Activated CD4-positive, alpha-beta memory T cell treated with anti-CD3 and anti-CD28 coated beads for 36 hours (primary cell): ENCODE measurements at places on chromosomes 6 and 20. TPM values are rescaled to one million over a fixed set of nuclear protein-coding genes. Genes with fewer than 3 reads are reported as not detected.
A peak's percentile ranks its signal among the peaks of the same experiment; 100 is the strongest.

The CCN5 gene
- total RNA-seq: not detected

The KCNK15 gene
- total RNA-seq: 0.71 TPM

The APMAP gene
- total RNA-seq: 45.5 TPM

DNA sequence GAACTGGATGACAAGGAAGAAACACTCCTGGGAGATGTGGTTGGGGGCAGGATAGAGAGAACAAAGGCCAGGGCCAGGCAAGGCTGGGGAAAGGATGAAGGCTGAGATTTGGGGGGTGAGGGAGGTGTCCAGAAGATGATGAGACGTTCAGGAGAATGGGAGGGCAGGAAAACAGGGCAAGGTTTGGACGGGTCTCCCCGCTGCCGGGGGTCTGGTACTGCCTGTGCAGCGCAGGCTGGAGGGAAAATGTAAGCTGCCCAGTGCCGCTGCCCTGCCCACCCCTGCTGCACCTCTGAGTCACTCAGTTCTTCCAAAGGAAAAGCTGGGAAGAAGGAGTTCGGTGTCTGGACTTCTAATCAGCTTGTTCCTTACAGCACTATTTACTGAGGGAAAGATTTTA, 130.9 kb downstream of the DTNBP1 start:
- DNase-seq: no peak

- no peak for DNase-seq
Observed at GRCh38 chr20:33866398-33867100, 55.4 kb downstream of the CHMP4B start.

DNA sequence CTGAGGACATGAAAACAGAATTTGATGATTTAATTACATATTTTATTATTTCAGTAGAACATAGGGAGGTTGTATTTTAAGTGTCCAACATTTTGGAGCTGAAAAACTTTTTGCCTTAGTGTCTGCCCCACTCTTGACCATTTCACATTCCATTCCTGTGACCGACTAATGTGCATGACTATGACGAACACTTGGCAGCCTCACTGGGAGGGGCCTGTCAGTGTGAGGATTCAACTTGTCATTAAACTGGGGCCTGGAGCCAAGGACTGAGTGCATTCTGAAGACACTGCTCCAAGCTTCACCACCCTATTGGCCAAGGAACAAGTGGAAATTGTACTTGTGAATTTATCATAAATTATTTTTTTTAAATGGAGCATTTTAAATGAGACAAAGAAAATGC, 661.3 kb downstream of the BCKDHB start:
- no peak for DNase-seq

DNA sequence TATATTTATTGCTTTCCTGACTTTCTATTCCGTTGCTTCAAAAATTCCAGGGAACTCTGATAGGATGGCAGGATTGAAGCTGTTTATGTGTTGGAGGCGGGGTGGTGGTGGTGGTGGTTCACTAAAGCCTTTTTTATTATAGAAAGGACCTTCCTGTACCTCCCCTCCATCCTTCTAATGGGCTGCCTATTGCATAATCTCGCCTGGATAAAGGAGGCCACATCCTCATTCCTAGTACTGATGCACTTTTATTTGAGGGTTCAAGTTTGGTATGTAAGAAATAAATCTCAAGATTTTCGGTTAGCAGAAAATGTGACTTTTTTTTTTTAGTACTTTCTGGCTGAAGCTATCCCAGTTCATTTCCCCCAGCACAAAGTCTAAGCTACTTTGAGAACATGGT, 18.7 kb upstream of the CTAGE9 start:
- DNase-seq: no peak

- no peak for DNase-seq
Observed at GRCh38 chr6:61809004-61809595, 476.9 kb downstream of the KHDRBS2 start.

GRCh38 chr6:33320315-33321181, 3.0 kb upstream of the ZBTB22 start:
- no peak for DNase-seq

GRCh38 chr6:53615633-53616449, 49.7 kb downstream of the KLHL31 start:
- no peak for DNase-seq

DNA sequence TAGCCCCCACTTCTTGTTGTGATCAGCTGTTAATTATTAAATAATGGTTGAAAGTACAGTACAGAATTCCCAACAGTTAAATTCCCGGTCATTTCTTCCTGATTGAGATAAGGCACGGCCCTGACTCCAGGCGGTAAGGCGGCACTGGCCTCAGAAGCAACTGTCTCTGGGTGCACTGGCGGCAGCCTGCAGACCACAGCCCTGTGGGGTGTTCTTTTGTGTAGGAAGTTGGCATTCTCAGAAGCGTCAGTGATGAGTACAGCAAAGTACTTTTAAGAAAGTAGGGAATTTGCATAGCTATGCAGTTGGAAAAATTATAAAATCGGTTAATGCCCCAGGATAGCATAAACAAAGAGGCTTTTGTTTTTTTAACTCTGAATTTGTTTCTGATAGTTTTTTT, 50.5 kb downstream of the SAMD5 start:
- DNase-seq: no peak

GRCh38 chr6:117227245-117227962, 38.0 kb upstream of the VGLL2 start:
- no peak for DNase-seq

- no peak for DNase-seq
Observed at GRCh38 chr6:69337311-69337710, 459.5 kb downstream of the LMBRD1 start.

DNA sequence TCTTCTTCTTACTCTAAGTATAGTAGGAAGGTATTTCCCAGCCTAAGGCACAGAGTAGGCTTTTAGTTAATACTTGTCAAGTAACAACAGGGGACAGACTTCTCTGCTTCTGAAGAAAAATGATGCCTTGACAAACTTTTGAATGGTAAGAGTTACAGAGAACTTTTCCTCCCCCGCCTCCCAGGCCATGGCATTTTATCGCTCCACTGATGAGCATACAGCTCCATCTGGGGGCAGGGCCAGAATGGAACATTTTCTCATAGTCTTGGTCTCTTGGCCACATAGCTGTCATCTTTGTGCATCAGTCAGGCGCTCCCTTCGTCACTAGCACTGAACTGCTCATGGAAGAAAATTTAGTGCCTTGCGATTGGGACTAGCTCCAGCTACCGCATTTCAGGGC, 1066.8 kb upstream of the CITED2 start:
- peak; percentile 20 for DNase-seq

GRCh38 chr6:143750877-143751276, 73.1 kb downstream of the PHACTR2 start:
- DNase-seq: no peak

- no peak for DNase-seq
Observed at GRCh38 chr6:21844120-21844917, 250.8 kb downstream of the SOX4 start.

GRCh38 chr6:38476888-38477287, 162.8 kb downstream of the BTBD9 start:
- no peak for DNase-seq

GRCh38 chr6:9204171-9204570, 768.8 kb upstream of the SLC35B3 start:
- no peak for DNase-seq

DNA sequence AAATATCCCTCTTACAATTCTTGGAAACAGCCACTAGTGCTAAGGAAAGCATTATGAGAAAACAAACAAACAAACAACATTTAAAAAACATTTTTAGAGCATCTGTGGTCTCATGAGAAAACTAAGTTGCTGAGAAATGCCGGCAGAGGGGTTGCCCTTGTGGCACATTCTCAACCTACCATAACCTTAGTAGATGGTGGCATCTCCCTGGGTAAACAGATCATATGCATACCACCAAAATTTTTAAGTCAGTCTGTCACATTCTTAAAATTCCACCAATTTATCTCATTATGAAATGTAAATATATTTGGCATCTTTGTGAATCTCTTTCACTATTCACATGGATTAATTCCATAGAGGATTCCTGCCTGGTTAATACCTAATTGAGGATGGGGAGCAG, 575.7 kb upstream of the MARCKS start:
- no peak for DNase-seq

DNA sequence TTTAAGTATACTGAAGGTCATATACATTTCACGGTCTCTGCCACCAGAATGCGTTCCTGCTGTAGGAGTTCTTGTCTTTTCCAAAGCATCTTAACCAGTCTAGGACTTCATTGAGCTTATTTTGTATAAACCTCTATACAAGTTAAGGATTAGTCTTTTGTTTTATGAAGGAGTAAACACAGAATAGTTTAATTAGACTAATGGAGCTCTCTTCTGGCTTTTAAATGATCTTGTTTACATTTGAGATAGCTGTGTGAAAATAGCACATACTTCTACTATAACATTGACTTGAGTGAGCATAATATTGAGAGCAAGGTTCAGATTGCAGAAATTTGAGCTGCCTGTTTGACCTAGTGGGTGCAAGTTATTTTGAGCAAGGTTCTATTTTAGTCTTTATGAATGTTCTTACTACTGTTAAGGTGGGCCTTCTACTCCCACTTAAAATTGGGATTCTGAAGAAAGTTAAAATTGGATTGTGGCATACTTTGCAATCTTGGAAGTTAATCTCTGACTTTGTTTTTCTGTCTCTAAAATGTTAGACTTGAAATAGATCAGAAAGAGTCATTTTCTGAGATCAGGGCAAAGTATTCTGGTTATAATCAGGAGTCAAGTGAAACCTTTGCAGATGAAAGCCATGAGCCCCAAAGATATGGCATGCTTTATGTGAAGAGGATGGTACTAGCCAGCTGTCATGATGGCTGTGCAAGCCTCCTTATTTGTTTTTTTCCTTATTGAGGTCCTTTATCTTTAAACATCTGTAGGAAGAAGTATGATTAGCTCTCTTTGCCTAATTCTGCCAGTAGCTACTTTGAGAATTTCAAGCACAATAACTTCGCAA, 41.8 kb downstream of the RPRD1B start:
- DNase-seq: no peak

DNA sequence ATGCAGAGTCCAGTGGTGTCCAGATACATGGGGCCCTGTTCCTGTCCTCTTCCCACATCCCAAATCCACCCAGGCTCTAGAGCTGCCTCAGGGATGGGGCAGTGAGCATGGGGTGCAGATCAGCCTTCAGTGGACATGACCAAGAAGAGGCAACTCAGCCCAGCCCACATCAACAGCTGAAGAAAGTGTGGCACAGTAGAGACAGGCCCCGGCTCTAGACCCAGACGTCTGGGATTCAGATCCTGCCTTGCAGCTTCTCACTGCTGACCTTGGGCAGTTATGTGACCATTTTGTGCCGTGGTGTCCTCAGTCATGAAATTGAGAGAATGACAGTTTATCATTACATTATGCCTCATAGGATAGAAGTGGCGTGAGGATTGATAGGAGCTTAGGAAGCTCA, 54.6 kb upstream of the CST7 start:
- DNase-seq: no peak

DNA sequence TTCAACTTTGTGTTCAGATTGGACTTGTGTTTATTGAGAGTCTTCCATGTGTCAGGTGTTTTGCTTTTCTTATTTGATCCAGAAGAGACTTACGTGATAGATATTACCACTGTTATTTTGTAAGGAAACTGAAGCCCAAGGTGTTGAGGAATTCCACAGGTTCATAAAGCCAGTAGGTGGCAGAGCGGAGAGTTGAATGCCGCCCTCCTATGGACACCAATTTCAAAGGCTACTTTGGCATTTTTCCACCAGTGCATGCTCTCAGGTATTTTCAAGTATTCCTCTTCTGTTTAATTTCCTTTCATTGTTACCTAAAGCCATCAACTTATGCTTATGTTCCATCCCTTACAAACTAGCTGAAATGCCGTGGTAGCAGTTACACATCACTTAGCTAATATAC, 14.0 kb upstream of the COL10A1 start:
- DNase-seq: no peak

DNA sequence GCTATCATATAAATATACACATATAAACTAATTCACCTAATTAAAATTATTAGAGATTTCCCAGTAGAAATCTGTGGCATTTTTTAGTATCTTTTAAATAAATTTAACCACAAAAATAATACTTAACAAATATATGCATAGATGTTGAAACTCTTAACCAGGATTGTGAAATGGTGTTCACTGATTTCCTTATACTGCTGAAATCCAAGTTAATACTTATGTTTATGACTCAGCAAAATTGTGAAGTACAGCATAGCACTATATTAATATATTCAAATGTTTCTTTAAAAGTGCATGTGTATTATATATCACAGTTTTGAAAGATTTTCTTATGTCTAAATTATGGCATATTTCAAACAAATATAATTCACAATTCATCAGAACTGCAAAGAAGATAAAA, 328.2 kb upstream of the MANEA start:
- DNase-seq: no peak

GRCh38 chr6:152372945-152373344, 264.2 kb downstream of the SYNE1 start:
- DNase-seq: no peak

DNA sequence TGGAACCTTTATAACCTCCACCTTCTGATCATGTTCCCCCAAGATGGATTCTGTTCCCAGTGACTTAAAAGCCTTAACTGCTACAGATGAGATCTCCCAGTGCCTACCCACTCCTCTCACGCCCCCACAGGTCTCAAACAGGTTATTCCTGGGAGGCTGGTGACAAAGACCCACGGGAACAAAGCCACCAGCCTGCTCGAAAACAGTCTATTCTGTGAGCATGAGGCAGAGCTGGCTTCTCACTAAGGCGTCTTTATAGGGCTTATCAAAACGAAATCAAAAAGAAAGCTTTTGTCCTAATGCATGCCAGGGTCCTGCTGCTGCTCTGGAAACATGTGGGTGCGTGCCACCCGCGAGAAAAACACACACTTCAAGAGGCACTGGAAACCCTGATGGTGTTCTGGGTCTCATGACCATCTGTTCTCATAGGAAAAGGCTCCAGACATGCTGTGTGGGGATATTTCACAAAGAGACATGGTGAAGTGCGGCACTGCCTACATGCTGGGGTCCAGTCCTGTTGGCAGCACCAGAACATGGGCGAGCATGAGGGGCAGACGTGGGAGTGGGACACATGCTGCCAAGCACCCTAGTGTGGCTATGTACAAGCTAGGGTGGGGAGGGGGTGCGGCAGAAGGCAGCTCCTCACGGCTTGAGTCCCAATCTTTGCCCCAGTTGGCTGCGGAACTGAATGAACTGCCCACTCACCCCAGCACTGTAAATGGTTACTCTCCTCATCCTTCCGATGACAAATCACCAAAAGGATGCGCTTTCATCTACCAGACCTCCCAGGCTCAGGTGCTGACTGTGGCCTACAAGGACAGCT, 2.1 kb downstream of the FKBP1A start:
- peak; percentile 49 for DNase-seq

- no peak for DNase-seq
Observed at GRCh38 chr20:63445075-63445734, 27.2 kb downstream of the KCNQ2 start.
